Activated T-cell treated with anti-CD3 and anti-CD28 coated beads for 48 hours (primary cell): ENCODE measurements at places on chromosomes 7 and 10.

DNA sequence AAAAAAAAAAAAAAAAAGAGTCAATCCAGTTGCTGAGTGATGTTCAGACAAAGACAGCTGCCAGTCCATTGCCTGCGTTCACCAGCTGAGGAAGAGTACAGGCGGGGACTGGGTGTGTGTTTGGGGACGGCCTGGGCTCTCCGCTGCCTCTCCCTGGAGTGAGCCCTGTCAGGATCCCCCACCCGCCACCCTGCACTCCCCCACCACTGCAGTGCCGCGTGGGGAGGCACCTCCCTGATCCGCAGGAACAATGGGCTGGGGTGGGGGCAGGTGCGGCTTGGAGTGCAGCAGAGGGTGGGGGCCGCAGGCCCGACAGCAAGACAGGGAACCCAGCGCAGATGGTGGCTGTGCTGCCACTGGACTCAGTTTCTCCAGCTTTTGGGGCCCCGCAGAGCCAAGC, 1.4 kb downstream of the HSPA12A start:
- DNase-seq, result no peak

DNA sequence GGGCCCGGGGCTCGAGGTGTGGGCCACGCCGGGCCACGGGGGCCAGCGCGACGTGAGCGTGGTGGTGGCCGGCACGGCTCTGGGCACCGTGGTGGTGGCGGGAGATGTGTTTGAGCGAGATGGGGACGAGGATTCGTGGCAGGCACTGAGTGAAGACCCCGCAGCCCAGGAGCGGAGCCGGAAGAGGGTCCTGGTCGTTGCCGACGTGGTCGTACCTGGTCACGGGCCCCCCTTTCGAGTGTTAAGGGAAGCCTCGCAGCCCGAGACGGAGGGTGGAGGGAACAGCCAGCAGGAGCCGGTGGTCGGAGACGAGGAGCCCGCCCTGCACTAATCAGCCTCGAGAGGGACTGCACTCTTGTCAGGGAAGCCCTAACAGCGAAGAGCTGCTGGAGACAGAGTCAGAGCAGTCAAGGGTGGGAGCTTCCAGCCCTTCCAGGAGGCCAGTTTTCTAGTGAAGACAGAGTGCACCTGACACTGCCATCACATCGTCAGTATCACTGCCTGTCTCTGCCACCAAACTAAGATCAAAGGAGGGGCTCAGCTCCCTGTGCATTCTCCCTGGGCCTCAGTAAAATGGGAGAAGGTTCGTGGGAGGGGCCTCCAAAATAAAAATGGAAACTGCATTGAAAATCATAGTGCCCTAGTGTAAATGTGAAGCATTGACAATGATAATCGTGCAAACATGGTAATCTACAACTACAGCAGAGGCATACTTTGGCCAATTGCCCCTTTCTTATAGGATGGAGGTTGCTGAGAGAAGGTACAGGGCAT, 1.3 kb downstream of the MBLAC1 start:
- DNase-seq, result peak; percentile 12

GRCh38 chr10:4073912-4074311, 288.9 kb upstream of the KLF6 start:
- DNase-seq, result no peak

- no peak for DNase-seq
Observed at GRCh38 chr7:45580053-45580872, 6.1 kb downstream of the ADCY1 start.

GRCh38 chr10:109633846-109634245, 289.5 kb downstream of the XPNPEP1 start:
- no peak for DNase-seq

DNA sequence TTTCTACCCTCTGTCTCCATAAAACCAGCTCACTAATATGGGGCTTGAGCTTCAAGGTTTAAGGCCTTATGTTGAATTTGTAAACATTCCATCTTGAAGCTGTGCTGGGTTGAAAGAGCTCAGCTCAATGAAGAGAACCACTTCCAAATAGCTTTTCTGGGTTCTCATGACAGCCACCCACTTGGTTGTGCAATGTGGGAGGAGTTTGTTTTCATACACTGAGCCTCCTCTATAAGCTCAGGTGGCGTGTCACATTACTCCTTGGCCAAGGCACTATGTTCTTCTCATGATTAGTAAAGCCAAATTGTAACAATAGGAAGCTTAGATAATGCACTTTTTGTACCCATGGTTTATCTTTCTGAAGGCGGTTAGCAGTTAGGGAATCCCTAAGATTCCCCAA, 265.6 kb downstream of the PTEN start:
- no peak for DNase-seq

DNA sequence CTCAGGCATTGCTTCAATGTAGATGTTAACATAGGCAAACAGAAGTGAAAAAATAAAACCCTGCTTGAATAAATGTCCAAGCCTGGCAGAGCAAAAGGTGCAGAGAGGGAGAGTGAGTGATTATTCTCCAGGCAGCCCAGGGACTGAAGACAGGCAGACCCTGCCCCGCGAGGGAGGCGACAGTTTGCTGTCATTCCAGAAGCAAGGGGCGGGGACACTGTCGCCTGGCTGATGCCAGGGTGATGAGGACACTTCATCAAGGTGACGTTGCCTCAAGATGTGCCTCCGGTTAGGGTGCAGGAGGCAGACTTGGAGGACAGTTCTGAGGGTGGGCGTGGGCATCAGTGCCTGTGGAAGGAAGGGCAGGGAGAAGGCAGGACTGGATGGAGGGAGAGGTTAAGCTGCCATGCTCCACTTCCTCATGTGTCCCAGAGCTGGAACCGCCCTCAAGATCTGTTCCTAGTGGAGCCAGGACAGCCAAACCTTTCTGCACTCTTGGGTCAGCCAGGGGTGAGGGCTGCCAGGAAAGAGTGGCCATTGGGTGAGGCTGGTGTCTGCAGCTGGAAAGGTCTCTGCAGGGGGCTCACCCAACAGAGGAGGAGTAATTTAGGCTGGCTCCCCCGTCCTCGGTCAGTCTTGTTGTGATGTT, 560.5 kb upstream of the MKI67 start:
- DNase-seq, result no peak

GRCh38 chr7:40474790-40475680, 340.2 kb downstream of the SUGCT start:
- no peak for DNase-seq

GRCh38 chr7:45084901-45085618, 3.7 kb downstream of the NACAD start:
- no peak for DNase-seq

DNA sequence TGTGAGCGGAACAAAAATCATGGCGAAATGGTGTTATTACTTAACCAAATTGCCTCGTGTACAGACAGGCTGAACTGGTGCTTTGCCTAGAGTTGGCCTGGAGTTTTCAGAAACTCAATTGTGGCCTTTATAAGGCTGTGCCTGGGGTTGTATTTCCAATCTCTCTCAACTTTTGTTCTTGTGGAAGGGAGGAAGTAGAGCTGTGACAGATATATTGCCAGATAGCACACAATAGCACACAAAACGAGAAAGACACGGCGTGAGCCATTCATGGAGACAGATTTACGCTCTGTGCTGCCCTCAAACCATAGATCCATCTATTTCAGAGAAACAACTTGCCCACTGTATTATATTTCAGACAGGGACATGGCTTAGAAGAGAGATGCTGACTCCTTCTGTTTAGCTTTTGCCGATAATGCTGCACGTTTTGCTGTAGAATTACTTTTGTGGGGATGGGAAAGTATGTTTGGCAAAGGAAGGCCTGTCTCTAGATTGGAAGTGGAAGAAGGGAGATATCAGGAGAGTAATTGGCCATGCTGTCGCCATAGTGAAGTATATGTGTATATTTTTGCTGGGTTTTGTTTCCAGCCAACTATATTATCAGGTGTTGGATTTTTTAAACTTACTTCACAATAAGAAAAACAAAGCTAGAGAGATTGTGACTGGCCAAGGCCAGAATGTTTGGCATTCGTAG, 80.4 kb downstream of the AUTS2 start:
- DNase-seq, result no peak

GRCh38 chr10:68597407-68597806, 37.3 kb downstream of the TET1 start:
- no peak for DNase-seq

DNA sequence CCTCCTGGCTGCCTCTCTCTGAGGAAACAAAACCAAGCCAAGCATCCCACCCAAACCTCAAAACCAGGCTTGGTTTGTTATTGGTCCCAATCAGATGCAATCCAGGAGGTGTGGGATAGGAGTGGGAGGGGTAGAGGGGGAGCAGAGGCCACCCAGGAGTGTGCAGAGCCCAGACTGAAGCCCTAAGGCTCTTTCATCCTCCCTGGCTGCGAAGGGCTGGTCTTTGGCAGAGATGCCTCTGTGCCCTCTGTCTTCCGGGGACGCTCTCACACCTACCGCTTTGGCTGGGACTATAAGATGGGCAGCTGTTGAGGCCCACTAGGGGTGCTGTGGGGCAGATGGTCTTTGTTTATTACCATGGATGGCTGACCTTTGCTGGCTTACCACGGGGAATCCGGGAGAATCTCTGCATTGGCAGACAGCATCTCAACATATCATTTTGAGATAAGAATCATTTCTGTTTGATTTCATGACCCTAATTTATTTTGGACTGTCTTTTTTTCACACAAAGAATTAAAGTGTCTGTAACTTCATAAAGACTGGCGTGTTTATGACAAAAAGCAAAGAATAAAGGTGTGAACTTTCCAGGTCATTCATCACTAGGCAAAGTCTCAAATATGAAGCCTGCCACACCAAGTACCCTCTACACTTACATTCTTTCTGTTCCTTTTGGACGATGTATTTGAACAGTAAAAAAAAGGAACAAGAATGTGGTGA, 6.5 kb upstream of the DENND2A start:
- no peak for DNase-seq
